ENCODE measurements at places on chromosomes 5 and 9.

DNA sequence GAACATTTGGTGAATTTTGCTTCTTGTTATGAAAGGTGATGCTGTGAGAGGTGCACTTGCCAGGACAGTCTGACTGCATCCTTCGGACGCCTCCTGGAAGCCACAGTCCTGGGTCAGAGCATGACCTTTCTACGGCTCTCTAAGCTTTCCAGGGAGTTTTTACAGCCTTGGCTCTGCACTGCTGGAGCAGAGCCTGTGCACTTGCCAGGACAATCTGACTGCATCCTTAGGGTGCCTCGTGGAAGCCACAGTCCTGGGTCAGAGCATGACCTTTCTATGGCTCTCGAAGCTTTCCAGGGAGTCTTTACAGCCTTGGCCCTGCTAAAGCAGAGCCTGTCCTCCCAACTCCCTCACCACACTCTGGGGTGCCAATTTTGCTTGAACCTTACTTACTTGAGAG, 49.6 kb downstream of the CCDC180 start:
- no peak for DNase-seq

GRCh38 chr9:135701067-135701958, 672 bp upstream of the KCNT1 start:
- DNase-seq: no peak

GRCh38 chr5:105885266-105885665, 1785.5 kb downstream of the EFNA5 start:
- DNase-seq: no peak

DNA sequence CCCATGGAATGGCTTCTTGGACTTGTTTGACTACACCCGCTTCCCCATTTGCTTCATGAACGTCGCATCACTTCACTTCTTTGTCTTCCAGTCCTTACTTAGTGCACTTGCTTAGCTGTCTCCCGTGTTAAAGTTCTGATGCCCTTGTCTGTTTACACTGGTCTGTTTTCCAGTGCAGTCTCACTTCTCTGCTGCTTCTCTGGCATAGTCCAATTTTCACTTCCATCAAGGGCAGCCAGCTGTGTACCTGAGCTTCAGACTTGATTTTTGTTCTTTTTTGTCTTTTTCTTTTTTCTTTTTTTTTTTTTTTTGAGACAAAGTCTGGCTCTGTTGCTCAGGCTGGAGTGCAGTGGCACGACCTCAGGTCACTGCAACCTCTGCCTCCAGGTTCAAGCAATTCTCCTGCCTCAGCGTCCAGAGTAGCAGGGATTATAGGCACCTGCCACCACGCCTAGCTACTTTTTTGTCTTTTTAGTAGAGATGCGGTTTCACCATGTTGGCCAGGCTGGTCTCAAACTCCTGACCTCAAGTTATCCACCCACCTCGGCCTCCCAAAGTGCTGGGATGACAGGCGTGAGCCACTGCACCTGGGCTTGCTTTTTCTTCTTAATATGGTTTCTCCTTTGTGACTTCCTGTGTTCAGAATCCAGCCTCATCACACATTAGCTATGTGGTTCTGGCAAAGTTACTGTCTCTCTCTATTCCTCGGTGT, 75.4 kb downstream of the LRRC70 start:
- DNase-seq: no peak

- DNase-seq: no peak
Measured at GRCh38 chr5:121138495-121138907, 674.4 kb downstream of the PRR16 start.

DNA sequence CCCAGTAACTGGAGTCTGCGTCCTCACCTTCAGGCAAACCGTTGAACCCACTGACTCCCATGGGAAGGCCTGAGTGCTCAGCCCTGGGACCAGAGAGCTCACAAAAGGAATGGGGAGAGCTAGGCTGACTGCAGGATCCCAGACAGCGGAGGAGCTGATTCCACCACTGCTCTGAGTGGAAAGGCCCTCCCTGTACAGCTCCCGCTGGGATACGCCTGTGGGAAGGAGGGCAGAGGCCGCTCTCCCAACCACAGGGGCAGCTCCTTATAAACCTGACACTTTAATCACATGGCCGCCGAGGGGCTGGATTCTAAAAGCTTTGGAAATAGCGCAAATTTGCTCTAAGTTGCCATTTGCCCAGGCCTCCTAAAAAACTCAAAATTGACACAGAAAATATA, 37.1 kb downstream of the DBH start:
- no peak for DNase-seq

DNA sequence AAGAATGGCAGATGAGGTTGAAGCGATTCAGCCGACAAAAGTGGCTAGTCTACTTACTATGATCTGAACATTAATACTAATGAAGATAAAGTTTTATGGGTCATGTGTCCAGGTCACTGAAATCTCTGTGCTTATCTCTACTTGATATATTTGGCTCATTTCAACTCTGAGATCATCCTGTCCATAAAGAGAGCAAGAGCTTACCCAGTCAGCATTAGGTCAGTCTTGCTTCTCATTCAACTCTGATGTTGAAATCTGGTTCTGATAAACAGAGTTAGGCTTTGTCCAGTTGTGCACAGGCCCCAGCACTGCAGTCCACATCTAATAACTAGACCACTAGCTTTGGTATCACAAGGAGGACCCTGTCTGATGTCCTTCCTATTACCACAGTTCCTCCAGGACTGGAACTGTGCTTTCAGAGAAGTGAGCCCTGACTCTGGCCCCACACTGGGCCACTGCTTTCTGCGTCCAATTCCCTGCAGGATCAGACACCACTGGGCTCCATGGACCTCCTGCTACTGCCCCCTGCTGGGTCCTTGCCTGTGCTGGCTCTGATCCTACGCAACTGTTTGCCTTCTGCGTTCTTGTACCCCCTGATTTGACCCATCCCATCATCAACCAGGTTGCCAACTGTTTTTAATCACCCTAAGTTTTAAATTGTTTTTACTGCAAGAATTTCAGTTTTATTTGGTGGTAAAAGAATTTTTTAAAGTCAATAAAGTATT, 23.7 kb upstream of the FAM120A start:
- DNase-seq: no peak

DNA sequence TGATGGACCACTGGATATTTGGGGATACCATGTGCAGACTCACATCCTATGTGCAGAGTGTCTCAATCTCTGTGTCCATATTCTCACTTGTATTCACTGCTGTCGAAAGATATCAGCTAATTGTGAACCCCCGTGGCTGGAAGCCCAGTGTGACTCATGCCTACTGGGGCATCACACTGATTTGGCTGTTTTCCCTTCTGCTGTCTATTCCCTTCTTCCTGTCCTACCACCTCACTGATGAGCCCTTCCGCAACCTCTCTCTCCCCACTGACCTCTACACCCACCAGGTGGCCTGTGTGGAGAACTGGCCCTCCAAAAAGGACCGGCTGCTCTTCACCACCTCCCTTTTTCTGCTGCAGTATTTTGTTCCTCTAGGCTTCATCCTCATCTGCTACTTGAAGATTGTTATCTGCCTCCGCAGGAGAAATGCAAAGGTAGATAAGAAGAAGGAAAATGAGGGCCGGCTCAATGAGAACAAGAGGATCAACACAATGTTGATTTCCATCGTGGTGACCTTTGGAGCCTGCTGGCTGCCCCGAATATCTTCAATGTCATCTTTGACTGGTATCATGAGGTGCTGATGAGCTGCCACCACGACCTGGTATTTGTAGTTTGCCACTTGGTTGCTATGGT, 54.5 kb upstream of the HNRNPA0 start:
- DNase-seq: no peak

GRCh38 chr9:91515074-91515687, 91.5 kb upstream of the NFIL3 start:
- DNase-seq: no peak

GRCh38 chr9:93110311-93110855, 14.4 kb downstream of the CARD19 start:
- no peak for DNase-seq

DNA sequence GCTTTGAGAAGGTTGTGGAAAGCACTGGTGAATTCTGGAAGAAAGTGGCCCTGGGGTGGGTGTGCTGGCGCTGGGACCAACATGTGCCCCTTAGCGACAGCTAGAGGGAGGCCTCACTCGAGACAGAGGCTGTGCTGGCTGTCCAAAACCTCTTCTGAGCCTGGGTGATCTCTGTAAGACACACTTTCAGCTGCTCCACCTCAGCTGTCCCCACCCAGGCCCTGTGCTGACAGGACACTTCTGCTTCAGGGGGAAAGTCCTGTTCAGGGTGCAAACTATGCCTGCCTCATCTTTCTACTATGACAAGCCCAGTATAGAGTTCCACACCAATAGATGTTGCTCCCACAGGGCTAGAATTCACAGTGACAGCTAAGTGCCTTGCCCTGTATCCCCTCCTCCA, 426.4 kb downstream of the MED10 start:
- DNase-seq: no peak

- no peak for DNase-seq
Measured at GRCh38 chr5:983238-983524, 25.4 kb upstream of the NKD2 start.

- no peak for DNase-seq
Measured at GRCh38 chr9:94931740-94932139, 205.2 kb downstream of the AOPEP start.

DNA sequence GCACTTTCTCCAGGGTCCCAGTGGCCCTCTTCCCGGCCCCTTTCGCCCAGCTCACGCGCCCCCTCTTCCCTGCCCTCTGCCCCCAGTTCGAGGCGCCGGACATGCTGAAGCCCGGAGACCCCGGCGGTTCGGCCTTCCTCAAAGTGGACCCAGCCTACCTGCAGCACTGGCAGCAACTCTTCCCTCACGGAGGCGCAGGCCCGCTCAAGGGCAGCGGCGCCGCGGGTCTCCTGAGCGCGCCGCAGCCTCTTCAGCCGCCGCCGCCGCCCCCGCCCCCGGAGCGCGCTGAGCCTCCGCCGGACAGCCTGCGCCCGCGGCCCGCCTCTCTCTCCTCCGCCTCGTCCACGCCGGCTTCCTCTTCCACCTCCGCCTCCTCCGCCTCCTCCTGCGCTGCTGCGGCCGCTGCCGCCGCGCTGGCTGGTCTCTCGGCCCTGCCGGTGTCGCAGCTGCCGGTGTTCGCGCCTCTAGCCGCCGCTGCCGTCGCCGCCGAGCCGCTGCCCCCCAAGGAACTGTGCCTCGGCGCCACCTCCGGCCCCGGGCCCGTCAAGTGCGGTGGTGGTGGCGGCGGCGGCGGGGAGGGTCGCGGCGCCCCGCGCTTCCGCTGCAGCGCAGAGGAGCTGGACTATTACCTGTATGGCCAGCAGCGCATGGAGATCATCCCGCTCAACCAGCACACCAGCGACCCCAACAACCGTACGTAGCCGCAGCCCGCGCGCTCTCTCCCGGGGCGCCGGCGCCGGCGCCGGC, 1.0 kb downstream of the PRDM6 start:
- no peak for DNase-seq

GRCh38 chr9:17800418-17800817, 221.6 kb downstream of the SH3GL2 start:
- no peak for DNase-seq

DNA sequence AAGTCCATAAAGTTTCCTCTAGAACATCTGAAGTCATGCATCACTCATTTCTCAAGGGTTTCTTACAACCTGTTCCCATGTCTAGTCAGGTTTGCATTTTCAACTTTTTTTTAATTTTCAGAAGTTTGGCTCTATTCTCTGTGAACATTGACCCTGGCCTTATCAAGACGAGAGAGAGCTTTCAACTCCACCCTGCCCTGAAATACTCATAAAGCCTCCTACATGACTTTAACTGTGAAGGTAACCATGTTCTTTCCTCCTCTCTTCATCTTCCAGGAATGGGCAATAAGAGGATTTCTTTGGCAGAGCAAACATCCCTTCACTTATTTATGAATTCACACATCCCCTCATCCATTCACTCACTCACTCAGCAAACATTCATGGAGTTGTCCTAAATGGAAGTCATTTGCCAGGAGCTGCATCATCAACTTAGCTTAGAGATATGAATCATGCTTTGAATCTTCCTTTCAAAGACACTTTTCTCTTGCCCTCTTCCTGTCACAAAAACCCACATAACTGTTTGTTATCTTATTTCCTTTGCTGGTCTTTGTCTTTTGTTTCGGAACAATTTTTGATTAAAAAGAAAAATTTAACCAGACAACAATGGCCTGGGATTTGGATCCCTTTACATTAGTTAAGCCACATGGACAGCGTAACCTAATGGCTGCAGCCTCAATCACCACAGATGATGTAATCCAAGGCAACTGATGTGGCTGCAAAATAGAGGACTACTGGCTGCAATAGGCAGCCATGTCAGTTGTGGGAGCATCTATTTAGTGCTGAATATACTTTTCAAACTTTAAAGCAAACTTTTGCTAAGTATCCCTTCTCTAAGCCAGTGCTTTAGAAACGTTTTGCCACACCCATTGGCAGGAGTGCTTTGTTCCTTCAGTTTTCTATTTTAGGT, 43.0 kb upstream of the GNAQ start:
- peak; percentile 37 for DNase-seq

GRCh38 chr5:60379907-60380306, 320.1 kb downstream of the DEPDC1B start:
- DNase-seq: no peak

DNA sequence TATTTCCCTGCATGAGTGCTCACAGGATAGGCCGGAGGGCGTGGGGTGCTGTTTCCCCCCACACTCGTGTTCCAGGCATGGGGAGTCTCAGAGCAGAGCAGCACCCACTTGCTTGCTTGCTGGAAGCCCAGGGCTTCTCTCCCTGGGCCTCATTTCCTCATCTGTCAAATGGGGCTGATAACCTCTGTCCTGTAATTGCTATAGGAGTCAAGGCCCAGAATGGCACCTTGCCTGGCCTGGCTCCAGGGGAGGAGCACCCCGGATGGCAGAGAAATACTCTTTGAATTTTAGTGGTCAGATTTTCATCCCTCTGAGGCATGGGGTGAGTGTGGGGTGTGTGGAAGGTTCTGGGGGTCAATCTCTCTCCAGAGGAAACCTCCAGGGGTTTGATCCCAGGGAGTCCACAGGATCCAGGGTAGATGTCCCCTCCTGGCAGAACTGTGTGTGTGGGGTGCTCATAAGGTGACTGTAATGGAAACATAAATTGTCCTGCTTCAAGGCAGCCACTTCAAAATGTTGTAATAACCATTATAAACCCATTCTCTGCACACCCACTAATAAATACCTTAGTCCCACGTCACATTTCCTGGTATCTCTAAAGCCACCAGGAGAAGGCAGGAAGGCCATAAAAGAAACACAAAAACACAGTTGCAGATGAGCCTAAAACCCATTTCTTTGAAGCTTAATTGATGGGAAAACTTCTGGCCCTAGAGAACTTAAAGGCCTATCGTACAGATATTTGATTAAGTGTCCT, 272.2 kb downstream of the FSTL4 start:
- no peak for DNase-seq

DNA sequence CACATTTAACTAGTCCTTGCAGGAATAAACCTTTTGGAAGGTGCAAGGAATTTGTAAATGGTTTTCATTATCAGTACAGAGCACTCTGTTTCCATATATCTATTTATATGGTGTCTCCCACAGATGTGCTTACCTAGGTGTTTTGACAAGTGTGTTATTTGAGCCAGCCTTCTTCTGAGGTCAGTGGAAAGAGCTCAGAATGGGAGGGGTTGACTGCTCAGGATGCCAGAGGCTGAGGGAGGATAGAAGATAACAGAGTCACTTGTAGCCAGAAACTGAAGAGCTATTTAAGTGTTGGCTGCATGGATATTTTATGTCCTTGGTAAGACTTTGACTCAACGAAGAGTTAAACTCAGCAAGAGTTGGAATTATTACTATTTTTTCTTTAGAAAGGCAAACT, 5.0 kb downstream of the CMYA5 start:
- no peak for DNase-seq

Measured in activated CD4-positive, alpha-beta T cell treated with anti-CD3 and anti-CD28 coated beads, Interleukin-2, amount 10 ng/mL, durations not matched to agents 7 days and 5 days (primary cell).